ENCODE measurements at places on chromosomes 13 and 19.

GRCh38 chr13:32989290-32989667, 26.9 kb upstream of the KL start:
- no peak for DNase-seq

DNA sequence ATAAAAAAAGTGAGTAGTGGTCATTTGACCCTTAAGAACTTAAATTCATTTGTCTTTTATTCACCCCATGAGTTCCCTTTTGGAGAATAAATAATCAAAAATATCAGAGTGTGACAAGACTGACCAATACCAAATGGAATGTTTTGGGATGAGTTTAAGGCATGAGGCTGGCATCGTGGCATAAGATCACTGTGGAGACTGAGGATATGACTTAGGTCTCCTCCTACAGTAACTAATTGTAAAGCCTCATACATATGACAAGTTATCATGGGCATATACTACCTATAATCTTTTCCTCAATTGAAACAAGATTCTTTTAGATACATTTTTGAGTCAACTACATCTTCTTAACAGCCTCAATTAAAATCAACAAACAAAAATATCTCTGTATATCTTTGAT, 782.0 kb downstream of the SLITRK1 start:
- DNase-seq = no peak

GRCh38 chr19:44876930-44877535, 14.0 kb upstream of the TOMM40 start:
- no peak for DNase-seq

- no peak for DNase-seq
These were observed 569.0 kb upstream of the GPC6 start for GRCh38 chr13:92657565-92657964.

DNA sequence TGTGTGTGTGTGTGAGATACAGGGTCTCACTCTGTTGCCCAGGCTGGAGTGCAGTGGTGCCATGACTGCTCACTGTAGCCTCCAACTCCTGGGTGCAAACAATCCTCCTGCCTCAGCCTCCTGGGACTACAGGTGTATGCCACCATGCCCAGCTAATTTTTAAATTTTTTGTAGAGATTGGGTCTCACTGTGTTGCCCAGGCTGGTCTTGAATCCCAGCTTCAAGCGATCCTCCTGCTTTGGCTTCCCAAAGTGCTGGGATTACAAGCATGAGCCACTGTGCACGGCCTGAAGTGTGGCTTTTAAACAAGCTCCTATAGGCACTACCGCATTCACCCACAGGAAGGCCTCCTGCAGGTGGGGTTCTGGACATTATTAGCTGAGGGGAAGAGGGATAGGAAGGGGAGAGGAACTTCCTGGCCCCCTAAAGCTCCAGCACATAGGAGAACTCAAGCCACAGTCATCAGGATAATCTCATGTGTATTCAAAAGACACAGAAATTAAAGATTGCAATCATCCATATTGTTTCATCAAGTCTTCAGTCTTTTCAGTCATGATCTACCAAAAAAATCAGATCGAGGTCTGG, 24.8 kb upstream of the SLC46A3 start:
- DNase-seq = no peak

DNA sequence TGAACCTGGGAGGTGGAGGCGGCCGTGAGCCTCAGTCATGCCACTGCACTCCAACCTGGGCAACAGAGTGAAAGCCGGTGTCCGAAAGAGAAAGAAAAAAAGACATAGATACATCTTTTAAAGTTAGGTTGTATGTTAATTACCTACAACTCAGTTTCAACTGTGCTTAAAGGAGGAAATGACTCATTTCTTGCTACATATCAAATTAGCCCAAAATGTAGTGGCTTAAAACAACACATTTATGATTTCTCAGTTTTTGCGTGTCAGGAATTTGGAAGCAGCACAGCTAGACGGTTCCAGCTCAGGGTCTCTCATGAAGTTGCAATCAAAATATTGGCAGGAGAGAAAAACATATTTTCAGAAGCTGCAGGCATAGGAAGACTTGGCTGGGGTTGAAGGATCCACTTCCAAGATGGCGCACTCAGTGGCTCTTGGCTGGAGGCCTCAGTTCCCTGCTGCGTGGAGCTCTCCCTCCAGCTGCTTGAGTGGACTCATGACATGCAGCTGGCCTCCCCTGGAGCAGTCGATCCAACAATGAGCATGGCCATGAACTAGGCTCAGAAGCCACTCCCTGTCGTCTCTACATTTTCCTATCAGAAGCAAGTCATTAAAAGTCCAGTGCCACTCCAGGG, 7.1 kb downstream of the LDLR start:
- DNase-seq = no peak

DNA sequence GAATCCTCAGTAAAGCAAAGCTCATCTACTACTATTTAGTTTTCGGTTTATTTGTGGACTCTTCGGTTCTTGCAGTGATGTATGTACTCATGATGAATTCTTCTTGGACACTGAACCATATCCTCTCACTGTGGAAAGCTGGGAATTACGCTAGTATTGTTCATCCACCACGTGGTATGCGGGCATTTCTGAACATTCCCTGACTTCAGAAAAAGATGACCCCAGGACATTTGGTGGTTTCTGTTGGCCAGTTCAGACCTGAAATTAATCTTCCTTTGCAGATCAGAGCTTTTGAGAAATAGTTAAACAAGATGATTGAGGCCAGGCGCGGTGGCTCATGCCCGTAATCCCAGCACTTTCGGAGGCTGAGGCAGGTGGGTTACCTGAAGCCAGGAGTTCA, 25.3 kb upstream of the FBN3 start:
- DNase-seq = no peak
